ENCODE measurements at places on chromosomes 7 and 10.

GRCh38 chr7:133398506-133398905 lies 145.6 kb downstream of the EXOC4 start:
- no peak for DNase-seq

- no peak for DNase-seq
These were observed 42.0 kb upstream of the PALS2 start for GRCh38 chr7:24531255-24531654.

DNA sequence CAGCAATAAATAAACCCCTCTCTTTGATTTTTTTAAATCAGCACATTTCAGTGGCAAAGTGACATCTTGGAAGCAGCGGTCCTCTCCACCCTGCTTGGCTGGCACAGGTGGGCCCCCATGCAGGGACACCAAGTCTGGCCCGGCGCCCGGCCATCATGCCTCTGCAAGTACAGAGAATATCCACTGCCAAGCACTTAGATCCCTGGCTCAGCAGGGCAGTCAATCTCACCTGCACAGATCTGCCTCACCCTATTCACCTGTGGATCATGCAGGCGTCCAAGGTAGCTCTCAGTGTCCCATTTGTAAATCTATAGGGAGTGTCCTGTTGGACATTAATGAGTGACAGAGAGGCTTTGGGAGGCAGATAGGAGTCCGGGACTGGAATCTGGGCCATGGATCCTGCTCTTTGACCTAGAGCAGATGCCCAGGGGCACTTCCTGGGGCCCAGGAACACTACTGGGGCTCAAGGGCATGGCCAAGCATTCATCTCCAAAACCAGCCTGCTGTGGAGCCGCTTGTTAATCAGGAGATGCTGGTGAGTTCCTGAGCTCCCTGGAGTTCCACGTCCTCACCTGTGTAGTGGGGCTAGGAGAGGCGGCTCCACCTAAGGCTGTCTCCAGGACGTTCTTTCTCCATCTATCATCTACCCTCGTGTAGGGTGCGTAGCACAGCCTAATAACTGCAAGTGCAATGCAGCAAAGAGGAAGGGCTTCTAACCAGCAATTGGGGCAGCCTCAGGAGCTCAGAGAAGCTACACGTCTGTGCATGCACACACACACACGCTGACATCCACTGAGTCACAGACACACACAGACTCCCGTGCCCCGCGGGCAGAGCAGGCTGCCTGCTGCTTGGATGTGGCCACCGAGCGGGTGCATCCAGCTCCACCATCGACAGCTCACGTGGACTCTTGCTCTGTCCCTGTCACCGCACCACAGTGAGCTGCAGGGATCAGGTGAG lies 123.6 kb downstream of the OAT start:
- DNase-seq: no peak

GRCh38 chr10:33722067-33722466 lies 387.6 kb upstream of the NRP1 start:
- peak; percentile 33 for DNase-seq

DNA sequence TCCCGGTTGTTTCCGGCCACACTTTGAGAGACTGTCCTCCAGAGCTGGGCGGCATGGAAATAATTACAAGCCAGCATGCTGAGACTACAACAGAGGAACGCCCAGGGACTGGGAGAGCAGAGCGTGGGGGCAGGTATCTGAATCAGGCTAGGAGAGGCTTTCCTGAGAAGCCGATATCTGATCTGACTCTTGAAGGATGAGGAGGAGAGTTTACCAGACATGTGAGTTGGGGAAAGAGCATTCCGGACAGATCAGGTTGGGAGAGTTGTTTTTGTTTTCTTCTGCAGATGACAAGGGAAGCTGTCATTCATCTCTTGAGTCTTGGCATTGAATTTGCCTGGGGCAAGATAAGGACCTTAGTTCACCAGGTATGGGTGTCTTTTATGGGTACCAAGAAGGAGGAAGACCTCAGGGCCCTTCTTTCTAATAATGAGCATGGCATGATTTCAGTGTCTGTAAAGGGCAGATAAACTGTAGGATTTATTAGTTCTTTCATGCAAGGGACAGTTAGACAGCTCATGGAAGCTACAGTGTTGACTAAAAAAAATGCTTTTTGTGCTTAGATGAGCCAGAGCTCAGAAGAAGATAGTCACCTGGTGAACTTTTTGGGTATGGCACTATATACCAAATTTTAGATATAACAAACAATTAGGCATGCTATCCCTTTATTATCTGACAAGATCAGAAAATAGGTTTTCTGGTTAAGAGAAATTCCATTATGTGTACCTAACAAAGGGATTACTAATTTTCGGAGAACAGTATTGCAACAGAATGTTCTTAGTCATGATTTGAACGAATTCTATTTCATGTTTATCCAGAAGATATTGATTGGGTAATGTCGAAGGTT lies 36.2 kb downstream of the WBP1L start:
- peak; percentile 74 for DNase-seq

DNA sequence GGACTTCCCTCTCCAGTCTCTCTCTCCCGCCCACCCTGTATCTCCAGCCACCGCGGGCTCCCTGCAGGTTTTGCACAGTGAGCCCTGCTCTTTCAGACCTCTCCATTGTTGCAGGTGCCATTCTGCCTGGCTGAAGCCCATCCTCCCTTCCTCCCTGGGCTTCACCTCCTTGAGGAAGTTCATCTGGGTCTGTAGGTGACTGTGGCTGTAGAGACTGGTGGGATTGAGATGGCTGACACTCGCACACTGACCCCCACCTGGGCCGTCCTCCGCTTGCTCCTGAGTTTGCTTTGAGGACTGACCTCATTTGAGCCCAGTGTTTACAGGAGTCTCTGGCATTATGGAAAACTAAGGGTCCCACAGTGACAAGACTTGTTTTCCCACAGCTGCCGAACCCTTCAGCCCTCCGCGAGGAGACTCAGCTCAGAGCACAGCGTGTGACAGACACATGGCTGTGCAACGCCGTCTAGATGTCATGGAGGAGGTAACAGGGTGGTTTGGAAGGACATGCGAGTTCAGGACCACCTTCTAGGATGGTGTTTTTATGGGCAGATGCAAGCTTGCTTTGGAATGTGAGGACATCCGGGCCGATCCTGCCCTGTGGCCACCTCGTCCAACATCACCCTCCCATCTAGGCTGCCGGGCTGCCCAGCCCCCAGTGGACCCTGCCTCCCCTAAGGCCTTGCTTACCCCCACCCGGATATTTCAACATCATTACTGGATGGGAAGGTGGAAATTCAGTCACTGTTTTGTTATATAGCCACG lies 9.3 kb downstream of the PLAC9 start:
- no peak for DNase-seq

DNA sequence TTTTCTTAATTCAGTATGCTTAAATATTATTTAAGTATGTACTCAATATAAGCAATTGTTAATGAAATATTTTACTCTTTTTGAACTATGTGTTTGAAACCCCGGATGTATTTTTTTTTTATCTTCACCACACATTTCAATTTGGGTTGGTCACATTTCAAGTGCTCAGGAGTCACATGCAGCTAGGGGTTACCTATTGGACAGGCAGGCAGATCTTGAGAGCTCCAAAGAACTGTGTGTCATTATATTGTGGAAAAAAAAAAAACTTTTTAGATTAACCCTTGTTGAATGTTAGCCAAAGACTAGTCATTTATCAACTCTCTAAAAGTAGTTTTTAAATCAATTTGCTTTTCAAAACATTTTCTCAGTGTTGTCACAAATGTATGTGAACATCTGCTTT lies 37.2 kb downstream of the IKZF1 start:
- DNase-seq: no peak

- DNase-seq: peak; percentile 62
These were observed 21.4 kb upstream of the TPST1 start for GRCh38 chr7:66183700-66184099.

- no peak for DNase-seq
These were observed 128.9 kb downstream of the NRCAM start for GRCh38 chr7:108327353-108327752.

GRCh38 chr10:72588266-72588665 lies 37.6 kb downstream of the MICU1 start:
- no peak for DNase-seq

GRCh38 chr7:142112086-142112485 lies 568 bp downstream of the MGAM2 start:
- DNase-seq: no peak

DNA sequence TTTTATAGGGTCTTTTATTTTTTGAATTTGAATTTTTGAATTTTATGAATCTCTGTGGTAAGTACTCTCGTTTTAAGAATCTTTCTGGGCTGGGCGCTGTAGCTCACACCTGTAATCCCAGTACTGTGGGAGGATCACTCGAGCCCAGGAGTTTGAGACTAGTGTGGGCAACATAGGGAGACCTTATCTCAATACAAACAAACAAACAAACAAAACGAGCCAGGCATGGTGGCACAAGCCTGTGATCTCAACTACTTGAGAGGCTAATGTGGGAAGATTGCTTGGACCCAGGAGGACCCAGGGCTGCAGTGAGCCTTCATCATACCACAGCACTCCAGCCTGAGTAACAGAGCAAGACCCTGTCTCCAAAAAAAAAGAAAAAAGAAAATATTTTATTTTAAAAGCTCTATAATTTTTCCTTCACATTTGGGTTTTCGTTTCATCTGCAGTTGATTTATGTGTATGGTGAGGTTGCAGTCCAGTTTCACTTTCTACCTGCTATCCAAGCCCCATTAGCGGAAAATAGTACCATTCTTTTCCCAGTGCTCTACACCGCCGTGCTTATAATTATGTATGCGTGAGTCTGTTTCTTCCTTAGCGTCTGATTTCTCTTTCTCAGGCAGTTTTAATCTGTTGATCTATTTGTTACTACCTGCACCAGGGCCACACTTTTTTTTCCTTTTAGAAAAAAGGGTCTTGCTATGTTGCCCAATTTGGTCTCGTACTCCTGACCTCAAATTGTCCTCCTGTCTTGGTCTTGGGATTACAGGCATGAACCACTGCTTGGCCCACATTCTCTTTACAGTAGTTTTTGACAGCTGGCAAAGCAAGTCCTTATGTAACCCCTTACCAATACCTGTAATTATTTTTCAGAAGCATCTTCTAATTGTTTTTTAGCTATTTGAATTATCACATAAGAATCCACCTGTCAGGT lies 21.7 kb downstream of the TRIM24 start:
- no peak for DNase-seq

GRCh38 chr7:34928052-34928451 lies 109.2 kb downstream of the DPY19L1 start:
- DNase-seq: peak; percentile 12

GRCh38 chr7:66246554-66247171 lies 41.5 kb downstream of the TPST1 start:
- DNase-seq: no peak

GRCh38 chr10:88292185-88292514 lies 291.0 kb downstream of the RNLS start:
- DNase-seq: peak; percentile 14

DNA sequence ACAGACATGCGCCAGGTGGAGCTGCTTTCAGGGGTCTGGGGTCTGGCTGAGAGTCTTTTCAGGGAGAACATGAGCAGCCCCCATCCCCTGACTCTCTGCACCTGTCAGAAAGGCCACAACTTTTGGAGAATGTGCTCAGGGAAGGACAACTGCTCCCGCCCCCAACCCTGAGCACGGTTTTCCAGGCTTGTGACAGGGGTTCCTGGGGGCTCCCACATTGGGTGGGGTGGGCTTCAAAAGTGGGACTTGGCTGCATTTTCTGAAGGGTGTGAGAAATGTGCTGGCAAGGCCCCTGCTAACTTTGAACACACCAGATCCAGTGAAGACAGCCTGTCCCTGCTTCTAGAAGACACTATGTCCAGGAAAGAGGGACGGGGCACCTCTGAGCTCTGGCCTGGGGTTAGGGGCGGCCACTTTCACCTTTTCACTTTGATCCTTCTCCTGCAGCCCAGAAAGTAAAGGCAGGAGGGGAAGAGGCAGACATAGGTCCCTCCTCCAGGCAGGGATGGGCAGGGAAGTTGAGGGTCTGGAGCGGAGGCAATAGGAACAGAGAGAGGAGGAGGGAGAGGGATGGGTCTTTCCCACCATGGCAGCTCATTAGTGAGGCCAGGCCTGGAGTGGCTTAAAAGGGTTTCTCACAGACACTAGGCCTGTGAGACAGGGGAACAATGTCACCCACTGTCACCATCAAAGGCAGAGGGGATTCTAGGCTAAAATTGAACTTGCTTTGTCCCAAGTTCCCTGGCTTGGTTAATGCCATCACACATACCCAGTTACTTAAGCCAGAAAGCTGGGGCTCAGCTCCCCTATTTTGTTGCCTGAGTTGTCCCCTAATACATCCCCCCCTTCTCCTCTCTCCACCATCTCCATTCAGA lies 1.5 kb downstream of the KCP start:
- DNase-seq: no peak
